ENCODE measurements at places on chromosomes 7 and 10.

DNA sequence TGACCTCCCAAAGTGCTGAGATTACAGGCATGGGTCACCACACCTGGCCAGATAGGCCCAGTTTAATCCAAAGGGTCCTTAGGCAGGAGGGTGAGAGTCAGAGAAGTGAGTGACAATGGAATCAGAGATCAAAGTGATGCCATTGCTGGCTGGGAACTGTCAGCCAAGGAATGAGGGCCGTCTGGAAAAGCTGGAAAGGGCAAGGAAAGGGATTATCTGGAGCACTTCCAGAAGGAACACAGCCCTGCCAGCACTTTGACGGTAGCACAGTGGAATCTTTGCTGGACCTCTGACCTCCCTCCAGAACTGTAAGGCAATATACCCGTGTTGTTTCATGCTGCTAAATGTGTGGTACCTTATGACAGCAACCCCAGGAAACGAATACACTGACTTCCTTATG is 11.3 kb upstream of the TAS2R40 start:
- no peak for DNase-seq

DNA sequence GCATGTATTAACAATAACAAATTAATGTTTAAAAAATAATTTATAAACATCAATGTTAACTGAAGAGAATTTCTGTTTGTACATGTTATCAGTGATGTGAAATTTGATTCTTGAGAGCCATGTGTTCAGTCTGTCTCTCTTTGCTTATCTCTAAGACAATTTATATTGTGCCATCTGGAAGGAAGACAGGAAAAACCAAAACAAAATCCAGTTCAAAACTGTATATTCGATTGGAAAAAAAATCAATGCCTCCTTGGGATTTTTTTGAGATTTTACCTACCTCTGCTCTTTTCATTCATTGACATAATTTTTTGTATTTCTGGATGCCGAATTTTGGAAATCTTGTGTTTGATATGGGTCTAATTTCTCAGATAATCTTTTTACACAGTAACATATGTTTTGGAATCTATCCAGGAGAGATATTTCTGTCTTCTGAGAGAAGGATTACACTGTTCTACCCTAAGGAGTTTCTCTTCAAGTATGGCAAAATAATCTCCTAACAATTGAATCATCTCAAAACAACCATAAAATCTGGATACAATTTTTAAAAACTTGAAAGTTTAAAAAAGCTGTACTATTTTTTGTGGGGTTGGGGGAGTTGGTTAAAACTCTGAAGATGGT is 311.9 kb upstream of the GNAI1 start:
- DNase-seq, result no peak

- no peak for DNase-seq
Observed at GRCh38 chr10:55500931-55501559, 700.0 kb upstream of the PCDH15 start.

DNA sequence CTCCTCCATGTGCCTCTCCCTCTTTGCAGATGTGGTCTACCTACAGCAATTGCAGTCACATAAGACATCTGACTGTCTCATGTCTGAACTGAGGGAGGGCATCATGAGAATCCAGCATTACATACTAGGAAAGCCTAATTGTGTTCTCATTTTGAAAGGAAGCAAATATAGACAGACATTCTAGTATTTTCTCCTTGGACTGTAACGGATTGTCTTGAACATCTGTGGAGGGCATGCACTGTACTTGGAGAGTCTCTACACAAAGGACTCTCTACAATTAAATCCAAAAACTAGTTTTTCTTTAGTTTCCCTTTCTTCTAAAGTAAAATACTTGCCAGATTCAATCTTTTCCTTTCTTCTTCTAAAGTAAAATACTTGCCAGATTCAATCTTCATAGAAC is 34.7 kb upstream of the TRIL start:
- DNase-seq, result no peak

Measured in stimulated activated CD4-positive, alpha-beta T cell treated with anti-CD3 and anti-CD28 coated beads, Interleukin-1b, Interleukin-23, amount 100 ng/mL, for 1 hour (primary cell).